Pancreas (tissue), 10 donors: ENCODE measurements at places on chromosomes 13 and 19.
A peak's percentile ranks its signal among the peaks of the same experiment; 100 is the strongest.

DNA sequence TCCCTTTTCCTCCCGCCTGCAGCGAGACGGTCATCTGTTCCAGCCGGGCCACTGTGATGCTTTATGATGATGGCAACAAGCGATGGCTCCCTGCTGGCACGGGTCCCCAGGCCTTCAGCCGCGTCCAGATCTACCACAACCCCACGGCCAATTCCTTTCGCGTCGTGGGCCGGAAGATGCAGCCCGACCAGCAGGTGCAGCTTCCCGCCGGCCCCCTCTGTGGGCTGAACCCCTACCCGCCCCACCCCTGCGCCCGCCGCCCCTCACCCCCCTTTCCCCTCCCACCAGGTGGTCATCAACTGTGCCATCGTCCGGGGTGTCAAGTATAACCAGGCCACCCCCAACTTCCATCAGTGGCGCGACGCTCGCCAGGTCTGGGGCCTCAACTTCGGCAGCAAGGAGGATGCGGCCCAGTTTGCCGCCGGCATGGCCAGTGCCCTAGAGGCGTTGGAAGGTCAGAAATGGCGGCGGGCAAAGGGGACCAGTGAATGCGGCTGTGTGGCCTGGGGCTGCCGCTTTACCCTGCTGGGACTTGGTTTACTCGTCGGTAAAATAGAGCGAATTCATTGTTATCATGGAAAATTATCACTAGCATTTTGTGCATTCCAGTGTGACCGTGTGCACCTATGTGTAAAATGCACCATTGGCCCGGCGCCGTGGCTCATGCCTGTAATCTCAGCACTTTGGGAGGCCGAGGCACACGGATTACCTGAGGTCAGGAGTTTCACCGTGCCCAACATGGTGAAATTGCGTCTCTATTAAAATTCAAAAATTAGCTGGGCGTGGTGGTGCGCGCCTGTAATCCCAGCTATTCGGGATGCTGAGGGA, 10.6 kb downstream of the VASP start:
- H3K4me3 ChIP-seq = no peak overlapping the region
- H3K4me1 ChIP-seq = peaks cover 16% of the 10 kb centered on the region
- no peak overlapping the region for H3K27ac ChIP-seq
- peaks cover 20% of the 10 kb centered on the region for H3K36me3 ChIP-seq

DNA sequence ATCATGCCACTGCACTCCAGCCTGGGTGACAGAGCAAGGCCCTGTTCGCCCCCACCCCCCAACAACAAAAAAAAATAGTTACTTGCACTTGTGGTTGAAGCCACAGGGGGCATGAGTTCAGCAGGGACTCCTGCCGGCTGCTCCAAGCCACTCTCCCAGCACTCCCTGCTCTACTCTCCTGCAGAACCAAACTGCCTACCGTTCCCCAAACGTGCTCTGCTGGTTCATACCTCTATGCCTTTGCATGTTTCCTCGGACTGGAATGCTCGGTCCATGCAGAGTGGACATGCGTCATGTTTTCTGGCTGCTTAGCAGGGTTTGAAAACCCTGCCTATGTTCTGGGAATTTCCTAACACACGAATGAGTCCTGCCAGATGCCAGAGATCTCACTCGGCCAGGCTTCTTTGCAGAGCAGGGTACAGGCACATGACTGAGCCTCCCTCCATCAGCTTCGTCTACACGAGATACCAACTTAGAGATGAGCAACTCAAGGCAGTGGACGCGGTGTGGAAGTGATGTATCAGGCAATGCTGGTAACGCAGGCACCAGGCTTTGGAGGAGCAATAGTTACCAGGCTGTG, 8.5 kb upstream of the SLC25A15 start:
- H3K27me3 ChIP-seq = no peaks in the 10 kb centered on the region
- DNase-seq = no peak
- H3K4me1 ChIP-seq = no peaks in the 10 kb centered on the region
- H3K4me3 ChIP-seq = no peak overlapping the region

GRCh38 chr13:100491164-100491842, 97.3 kb downstream of the GGACT start:
- H3K36me3 ChIP-seq = no peaks in the 10 kb centered on the region
- no peak overlapping the region for H3K27ac ChIP-seq
- no peak overlapping the region for H3K4me3 ChIP-seq
- no peaks in the 10 kb centered on the region for H3K4me1 ChIP-seq
- H3K27me3 ChIP-seq = no peaks in the 10 kb centered on the region
- no peak for DNase-seq

GRCh38 chr19:16564842-16565241, 7.4 kb downstream of the SLC35E1 start:
- H3K27ac ChIP-seq = peak overlapping the region; percentile 76
- H3K4me3 ChIP-seq = no peak overlapping the region
- DNase-seq = no peak
- peaks cover 3% of the 10 kb centered on the region for H3K36me3 ChIP-seq
- H3K4me1 ChIP-seq = peaks cover 18% of the 10 kb centered on the region

- peaks cover 18% of the 10 kb centered on the region for H3K4me1 ChIP-seq
- peaks cover 14% of the 10 kb centered on the region for H3K36me3 ChIP-seq
- H3K27me3 ChIP-seq = no peaks in the 10 kb centered on the region
- H3K27ac ChIP-seq = no peak overlapping the region
Observed at GRCh38 chr13:19961489-19961888, 3.0 kb downstream of the ZMYM2 start.

- H3K4me3 ChIP-seq = no peak overlapping the region
- no peaks in the 10 kb centered on the region for H3K27me3 ChIP-seq
Observed at GRCh38 chr13:94239135-94239534, 240.3 kb downstream of the DCT start.

DNA sequence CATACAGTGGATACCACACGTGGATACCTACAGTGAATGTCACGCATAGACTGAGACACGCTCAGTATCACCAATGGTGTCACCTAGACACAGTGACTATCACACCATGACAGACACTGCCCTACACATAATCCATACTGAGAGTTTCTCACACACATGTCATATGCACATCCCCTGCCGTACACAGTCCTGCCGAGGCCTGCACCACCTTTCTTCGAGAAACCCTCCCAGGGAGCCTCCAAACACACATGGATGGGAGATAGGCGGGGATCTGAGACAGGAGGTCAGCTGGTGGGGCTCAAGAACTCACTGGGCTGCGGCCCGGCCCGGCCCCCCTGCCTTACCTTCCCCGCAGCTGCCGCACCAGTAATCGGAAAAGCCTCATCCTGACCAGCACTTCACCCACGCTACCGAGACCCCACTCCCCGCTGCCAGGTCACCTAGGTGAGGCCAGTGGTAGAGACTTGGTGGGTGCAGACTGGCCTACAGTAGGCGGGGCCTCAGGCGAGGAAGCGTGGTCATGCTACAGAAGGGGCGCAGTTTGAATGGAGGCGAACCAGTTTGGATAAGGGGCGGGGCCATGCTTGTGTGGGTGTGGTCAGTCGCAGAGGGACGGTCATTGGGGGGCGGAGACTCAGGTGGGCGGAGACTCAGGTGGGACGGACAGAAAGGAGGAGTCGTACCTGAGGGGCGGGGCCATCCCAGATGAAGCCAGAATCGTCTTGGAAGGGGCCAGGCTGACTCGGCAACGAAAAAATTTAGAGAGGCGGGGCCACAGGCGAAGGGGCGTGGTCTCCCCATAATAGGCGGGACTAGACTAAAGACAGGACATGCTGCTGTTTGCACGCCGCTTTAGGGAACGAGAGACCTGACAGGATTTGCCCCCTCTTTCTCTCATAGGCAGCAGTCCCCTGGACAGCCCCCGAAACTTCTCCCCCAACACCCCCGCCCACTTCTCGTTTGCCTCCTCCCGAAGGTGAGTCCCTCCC, 2.1 kb downstream of the MAST1 start:
- H3K4me3 ChIP-seq = peak overlapping the region; percentile 28
- H3K27ac ChIP-seq = no peak overlapping the region
- peaks cover 7% of the 10 kb centered on the region for H3K27me3 ChIP-seq
- DNase-seq = peak; percentile 78
- no peaks in the 10 kb centered on the region for H3K36me3 ChIP-seq

DNA sequence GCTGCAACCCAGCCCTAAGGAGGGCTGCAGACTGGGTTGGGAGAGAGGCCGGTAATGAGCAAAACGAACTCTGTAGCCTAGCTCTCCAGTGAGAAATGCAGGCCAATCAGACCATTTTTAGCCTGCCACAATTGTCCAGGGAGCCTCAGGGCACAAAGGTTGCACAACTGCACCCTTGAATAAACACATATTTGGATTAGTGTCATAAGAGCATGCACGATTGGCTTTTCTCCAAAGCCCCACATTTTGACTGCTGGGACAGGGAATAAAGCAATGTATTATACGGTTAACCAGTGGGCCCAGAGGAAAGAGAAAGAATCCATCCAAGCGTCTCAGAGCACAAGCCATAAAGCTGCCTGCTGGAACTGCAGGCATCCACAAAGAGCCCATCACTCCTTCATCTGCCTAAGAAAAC, 729.4 kb upstream of the SGCG start:
- no peak for DNase-seq
- H3K36me3 ChIP-seq = no peaks in the 10 kb centered on the region
- H3K4me3 ChIP-seq = no peak overlapping the region

DNA sequence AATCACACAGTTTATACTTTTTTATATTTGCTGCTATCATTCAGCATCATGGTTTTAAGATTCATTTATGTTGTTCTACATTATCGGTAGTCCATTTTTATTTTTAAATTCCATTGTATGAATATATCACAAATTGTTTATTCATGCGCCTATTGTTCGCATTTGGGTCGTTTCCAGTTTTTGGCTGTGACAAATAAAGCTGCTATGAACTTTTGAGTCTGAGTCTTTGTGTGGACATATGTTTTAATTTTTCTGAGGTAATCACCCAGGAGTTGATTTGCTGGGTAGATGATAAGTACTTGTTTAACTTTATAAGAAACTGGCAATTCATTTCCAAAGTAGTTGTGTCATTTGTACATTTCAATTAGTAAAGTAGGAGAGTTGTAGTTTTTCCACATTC, 74.2 kb upstream of the CSNK1A1L start:
- H3K4me3 ChIP-seq = no peak overlapping the region
- H3K4me1 ChIP-seq = no peaks in the 10 kb centered on the region
- no peaks in the 10 kb centered on the region for H3K36me3 ChIP-seq

DNA sequence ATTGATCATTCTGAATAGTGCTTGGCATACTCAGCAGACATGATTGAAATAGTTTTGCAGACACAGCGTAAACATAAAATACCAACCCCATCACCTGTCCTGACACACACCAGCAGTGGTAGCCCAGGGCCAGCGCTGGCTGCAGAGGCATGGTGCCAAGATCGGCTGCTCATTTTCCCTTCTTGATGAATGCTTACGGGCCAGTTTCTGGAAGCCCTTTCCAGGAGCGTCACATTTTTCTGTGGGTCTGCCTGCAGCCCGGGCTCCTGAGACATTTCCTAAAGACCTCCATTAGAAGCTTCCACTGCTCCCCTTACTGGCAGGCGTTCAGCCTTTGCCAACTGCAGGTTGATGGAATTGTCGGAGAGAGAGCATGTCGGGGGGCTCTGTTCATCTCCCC, 48.6 kb downstream of the CHST8 start:
- no peaks in the 10 kb centered on the region for H3K36me3 ChIP-seq
- DNase-seq = no peak
- H3K27me3 ChIP-seq = no peaks in the 10 kb centered on the region
- no peak overlapping the region for H3K27ac ChIP-seq
- H3K4me3 ChIP-seq = no peak overlapping the region

DNA sequence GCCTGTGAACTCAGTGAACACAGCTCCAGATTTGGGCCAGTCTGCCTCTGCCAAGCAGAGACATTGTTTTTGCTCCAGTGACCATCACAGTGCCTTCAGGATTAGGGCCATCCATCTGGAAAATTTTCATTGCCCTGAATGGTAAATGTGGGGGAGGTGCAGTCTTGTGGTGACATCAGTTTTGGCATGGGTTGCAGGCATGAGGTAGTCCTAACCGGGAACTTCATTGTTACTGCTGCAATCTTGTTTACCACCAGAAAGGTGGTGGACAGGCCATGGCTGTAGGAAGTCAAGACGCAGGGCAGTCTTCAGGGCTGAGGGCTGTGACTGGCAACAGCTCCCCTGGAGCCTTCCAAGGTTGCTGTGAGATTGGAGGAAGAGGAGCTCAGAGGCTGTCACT, 55.2 kb downstream of the SPATA13 start:
- no peak overlapping the region for H3K4me3 ChIP-seq
- DNase-seq = peak; percentile 86
- no peaks in the 10 kb centered on the region for H3K36me3 ChIP-seq

- H3K4me3 ChIP-seq = no peak overlapping the region
- DNase-seq = no peak
- H3K27ac ChIP-seq = no peak overlapping the region
- H3K36me3 ChIP-seq = no peaks in the 10 kb centered on the region
- H3K27me3 ChIP-seq = no peaks in the 10 kb centered on the region
Observed at GRCh38 chr19:42024622-42025111, 30.6 kb upstream of the ATP1A3 start.

- H3K27ac ChIP-seq = no peak overlapping the region
- no peaks in the 10 kb centered on the region for H3K36me3 ChIP-seq
- no peaks in the 10 kb centered on the region for H3K4me1 ChIP-seq
- no peak overlapping the region for H3K4me3 ChIP-seq
- H3K27me3 ChIP-seq = no peaks in the 10 kb centered on the region
- DNase-seq = no peak
Observed at GRCh38 chr13:101594936-101595335, 142.5 kb downstream of the ITGBL1 start.

GRCh38 chr19:3041761-3042620, 12.9 kb upstream of the TLE2 start:
- H3K27ac ChIP-seq = no peak overlapping the region
- no peaks in the 10 kb centered on the region for H3K4me1 ChIP-seq
- no peak for DNase-seq
- H3K27me3 ChIP-seq = no peaks in the 10 kb centered on the region

DNA sequence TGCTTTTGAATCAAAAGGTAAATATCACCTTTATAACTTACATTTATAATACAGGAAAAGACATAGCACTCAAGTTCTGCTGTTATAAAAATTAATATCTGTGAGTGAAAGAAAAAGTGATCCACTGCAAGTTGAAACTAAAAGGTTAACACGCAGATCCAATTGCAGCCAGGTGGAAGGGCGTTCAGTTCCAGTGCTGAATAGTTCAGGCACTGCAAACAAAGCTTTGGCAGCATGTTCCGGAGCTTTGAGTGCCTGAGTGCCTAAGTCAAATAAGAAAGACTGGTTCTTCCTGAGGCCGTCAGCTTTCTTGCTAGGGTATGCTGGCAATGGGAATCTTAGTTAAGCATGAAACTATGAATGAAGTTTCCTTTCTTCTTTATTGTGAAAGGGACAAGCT, 200.3 kb downstream of the LMO7 start:
- DNase-seq = peak; percentile 41
- peak overlapping the region; percentile 13 for H3K4me3 ChIP-seq
- peaks cover 4% of the 10 kb centered on the region for H3K4me1 ChIP-seq
- H3K27ac ChIP-seq = no peak overlapping the region
